Bone marrow (tissue), 2 donors: ENCODE measurements at places on chromosomes 3 and 15.

DNA sequence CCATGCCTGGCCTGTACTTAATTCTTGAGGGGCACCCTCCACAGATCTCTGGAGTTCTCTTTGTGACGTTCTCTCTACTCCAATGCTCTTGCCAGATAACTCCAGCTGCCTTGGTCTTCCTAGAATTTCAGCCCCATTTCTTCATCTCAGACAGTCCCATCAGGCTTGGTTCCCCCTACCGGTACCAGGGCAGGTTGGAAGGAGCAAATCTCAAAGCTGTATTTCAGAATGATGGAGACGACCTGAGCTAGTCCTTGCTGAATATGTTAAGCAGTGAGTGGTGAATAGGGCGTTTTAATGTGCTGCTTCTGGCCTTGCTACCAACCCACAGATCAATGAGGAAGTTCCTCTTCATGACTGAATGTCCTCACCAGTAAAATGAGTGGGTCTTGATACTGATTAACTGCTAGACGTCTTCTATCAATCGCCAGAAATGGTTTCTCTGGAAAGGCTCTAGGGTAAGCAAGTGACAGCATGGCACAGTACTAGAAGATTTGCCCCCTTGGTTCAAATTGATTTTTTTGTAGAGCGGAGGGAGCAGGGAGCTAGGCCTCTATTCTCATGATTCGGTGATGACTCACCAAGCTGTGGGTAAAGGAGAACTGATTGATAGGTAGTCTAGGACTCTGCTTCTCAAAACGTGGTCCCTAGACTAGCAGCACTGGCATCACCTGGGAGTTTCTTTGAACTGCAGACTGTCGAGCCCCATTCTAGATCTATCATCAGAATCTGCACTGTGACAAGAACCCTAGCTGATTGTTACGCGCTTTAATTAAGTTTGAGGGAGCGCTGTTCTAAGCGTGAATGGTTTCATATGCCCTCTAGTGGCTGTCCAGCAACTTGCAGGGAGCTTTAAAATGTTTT lies 67.8 kb downstream of the UBP1 start:
- peak; percentile 6 for DNase-seq

GRCh38 chr3:99523431-99524127 lies 114.8 kb upstream of the COL8A1 start:
- no peak for DNase-seq

DNA sequence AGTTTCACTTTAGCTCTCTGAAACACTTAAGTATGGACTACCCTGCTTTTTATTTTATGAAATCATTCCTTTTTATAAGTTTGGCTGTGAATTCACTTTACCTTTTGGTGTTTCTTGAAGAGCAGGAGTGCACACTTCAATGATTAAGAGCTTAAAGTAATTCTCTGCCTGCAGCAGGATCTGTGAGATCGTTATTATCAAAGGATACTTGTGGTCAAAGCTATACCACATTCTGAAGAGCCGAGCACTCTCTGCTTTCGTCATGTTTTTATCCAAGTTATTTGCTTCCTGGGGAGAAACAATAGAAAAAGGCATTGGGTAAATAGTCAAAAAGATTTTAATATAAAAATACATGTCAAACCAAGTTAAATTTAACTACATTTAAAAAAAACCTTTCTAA lies 243.7 kb downstream of the CHST2 start:
- no peak for DNase-seq

- no peak for DNase-seq
Observed at GRCh38 chr3:111324645-111325044, 217.4 kb upstream of the CD96 start.

- DNase-seq, result no peak
Observed at GRCh38 chr3:52092271-52092660, 35.9 kb upstream of the DUSP7 start.
